NCI-H748 treated with DMSO at 0.1 percent for 48 hours (cell line): ENCODE measurements at places on chromosomes 12 and 14.
A peak's percentile ranks its signal among the peaks of the same experiment; 100 is the strongest.

DNA sequence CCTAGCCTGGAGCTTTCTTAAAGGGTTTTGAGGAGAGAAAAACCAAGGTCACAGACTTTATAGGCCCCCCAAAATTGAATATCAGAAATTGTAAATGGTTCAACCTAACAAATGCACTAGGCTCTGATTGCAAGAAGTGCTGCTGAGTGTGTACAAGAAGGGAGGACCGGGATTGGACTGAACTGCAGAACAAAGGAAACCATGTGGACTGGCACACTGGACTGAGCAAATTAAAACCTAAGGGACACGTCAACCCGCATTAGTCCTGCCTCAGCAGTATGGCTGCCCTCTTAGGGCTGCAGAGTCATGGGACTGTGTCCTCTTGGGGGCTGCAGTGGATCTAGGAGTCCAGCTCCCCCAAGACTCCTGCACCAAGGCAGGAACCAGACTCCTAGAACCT lies 842 bp upstream of the CISTR start:
- DNase-seq = no peak

- DNase-seq = no peak
Observed at GRCh38 chr14:105568859-105569766, 42.7 kb downstream of the TMEM121 start.

- DNase-seq = peak; percentile 68
Observed at GRCh38 chr12:12376646-12377448, 20.0 kb downstream of the BORCS5 start.

GRCh38 chr12:52032446-52032803 lies 18.8 kb upstream of the NR4A1 start:
- DNase-seq = no peak

- no peak for DNase-seq
Observed at GRCh38 chr12:1607940-1608712, 13.7 kb upstream of the FBXL14 start.

GRCh38 chr12:23760495-23760894 lies 189.0 kb downstream of the SOX5 start:
- DNase-seq = no peak

- no peak for DNase-seq
Observed at GRCh38 chr14:23557946-23558345, 1.9 kb downstream of the THTPA start.

DNA sequence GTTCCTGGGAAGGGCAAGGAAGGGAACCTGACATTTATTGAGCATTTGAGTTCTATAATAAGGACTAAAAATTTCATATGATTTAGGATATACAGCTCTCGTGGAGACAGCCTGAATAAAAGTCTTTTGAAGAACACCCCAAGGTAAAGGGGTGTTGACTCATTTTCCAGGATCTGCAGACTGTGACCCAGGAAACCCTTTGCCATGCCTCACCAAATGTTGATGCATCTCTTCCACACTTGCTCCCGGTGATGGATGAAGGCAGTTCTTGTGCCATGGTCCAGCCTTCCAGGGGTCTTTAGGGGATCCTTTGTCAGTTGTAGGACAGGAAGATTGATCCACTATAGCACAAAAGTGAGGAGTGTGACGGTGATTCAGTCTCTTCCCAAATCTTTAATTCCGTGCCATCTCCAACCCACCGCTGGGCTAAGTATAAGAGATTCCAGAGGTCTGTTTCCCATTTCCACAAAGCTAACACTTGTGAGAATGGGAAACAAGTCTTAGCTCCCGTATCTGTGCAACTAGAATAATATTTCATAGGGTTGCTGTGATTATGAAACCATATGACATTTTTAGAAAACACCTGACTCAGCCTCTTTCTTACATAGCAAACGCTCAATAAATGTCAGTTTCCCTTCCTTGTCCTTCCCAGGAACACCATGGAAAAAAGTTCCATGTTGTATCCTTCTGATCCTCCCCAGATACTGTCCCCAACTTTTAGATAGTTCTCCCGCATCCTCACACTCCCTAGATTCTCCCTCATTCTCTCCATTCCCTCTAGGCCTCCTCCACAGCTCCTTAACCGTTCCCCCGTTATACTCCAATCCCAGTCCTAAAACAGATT lies 836 bp downstream of the AAAS start:
- DNase-seq = no peak

DNA sequence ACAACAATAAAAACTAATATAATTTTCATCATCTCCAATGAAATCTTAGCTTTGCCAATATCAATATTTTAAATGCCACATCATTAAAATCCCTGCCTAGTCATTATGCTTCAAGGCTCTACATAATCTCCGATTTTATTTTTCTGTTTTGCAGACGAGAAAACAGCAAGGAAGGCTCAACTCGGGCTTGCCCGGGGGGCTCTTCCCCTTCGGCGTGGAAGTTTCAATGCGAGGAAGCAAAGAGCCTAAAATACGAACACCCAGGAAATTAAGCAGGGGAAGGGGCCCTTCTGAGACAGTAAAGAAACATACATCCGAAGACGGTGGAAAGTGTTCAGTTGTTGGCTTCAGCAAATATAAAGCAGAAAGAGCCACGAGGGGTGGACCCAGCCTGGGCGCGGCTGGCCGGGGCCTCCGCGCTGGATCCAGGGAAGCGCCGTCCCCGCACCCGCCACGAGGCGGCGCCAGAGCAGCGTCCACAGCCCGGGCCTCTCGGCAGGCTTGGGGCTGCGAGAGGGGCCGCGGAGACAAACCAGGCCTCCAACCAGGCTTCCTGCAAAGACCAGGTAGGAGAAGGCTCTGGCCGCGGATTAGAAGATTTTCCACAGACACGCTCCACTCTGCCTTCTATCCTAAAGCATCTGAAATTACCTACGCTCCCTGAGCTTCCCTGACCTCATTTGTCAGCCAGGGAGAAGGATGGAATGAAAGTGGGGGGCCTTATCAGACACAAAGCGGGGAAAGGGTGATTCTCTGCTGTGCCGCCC lies 77.2 kb downstream of the SERPINA3 start:
- peak; percentile 32 for DNase-seq

- DNase-seq = no peak
Observed at GRCh38 chr14:31297701-31298344, 90.2 kb upstream of the HECTD1 start.

GRCh38 chr12:131219670-131220330 lies 266.1 kb downstream of the ADGRD1 start:
- no peak for DNase-seq
